ENCODE measurements at places on chromosomes 2 and 18.
A peak's percentile ranks its signal among the peaks of the same experiment; 100 is the strongest.

- no peak for DNase-seq
Observed at GRCh38 chr2:207184348-207184747, 18.6 kb upstream of the KLF7 start.

DNA sequence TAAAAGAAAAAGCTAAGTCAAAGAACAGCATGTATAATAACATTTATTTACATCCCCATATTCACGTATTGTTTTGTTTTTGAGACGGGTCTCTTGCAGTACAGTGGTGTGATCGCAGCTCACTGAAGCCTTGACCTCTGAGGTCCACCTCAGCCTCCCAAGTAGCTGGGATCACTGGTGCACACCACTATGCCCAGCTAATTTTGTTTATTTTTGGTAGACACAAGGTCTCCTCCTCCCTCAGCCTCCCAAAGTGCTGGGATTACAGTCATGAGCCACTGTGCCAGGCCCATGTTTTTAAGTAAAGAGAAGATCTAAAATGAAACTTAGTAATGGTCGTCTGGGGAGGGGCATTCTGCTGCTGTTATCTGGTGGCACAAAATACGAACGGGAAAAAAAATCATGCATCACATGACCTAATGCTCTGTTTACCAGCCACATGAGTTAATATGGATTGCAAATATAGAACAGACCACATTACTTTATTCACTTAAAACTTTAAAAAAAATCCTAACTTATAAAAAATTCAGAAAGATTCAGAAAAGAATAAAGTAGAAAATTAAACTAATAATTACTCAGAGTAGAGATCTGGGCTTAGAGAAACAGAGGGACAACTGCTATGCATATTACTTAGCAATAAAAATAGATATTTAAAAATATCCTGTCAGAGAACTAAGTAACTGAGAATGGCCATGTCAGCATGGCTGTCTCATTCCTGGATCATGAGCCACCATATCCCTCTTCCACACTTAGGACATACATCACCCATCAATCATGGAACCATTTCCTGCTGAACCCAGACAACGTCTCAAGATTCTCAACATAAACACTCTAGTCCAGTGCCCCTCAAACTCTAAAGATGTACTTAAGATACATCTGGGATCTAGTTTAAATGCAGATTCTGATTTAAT is 7.3 kb downstream of the MMADHC start:
- DNase-seq, result no peak

- DNase-seq, result no peak
Observed at GRCh38 chr18:48252525-48252924, 156.7 kb downstream of the ZBTB7C start.

GRCh38 chr2:219496825-219497494 is 1.7 kb upstream of the GMPPA start:
- DNase-seq, result no peak

GRCh38 chr2:212994976-212995375 is 156.4 kb downstream of the IKZF2 start:
- DNase-seq, result no peak

- DNase-seq, result peak; percentile 96
Observed at GRCh38 chr2:233566141-233566956, at the start of gene USP40. TSS of gene USP40 (minus strand) at chr2:233566782. CDS start at chr2:233565554, 1,228 bp downstream.

- DNase-seq, result no peak
Observed at GRCh38 chr2:77398970-77399600, 123.1 kb downstream of the LRRTM4 start.

- DNase-seq, result no peak
Observed at GRCh38 chr18:69992776-69993175, 45.1 kb upstream of the CD226 start.

- DNase-seq, result no peak
Observed at GRCh38 chr2:222242532-222242931, 56.3 kb downstream of the PAX3 start.

- no peak for DNase-seq
Observed at GRCh38 chr18:51519571-51519970, 322.1 kb upstream of the MEX3C start.

DNA sequence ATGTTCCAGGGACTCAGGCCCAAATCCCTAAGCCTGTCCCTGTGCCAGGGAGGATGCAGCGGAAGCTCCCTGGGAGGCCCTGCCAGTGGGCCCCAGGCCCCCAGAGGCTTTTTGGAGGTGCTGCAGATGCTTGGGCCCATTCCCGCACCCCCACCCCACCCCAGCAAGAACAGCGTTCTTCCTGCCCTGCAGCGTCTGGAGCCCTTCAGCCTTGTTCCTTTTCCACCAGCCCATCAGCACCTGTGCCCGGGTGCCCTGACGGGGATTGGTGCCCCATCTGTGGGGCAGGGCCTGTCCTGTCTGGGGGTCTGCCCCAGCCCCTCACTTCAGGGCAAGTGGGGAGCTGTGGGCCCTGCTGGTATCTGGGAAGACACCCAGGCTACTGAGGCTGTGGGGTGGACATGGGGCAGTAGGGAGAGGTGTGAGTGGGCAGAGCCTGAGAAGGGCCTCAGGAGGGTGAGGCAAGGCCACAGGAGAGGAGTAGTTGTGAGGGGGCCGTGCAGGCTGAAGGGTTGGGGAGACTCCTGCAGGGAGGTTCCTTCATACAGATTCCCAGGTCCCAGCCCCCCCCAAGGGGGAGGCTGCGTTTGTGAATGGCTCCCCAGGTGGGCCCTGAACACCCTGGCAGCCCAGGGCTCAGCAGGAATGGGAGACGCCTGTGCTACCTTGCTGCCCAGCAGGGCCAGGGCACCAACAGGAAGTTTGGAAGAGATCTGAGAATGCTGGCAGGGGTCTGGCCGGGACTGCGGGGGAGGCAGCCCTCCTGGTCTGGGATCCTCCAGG is 2.4 kb downstream of the RNPEPL1 start:
- peak; percentile 14 for DNase-seq

GRCh38 chr2:218169757-218170546 is 3.2 kb upstream of the CXCR1 start:
- no peak for DNase-seq

- no peak for DNase-seq
Observed at GRCh38 chr2:161166538-161167409, 6.5 kb downstream of the TANK start.

- no peak for DNase-seq
Observed at GRCh38 chr2:54107455-54107764, 8.0 kb upstream of the ACYP2 start.

GRCh38 chr18:63368611-63369010 is 1.6 kb upstream of the KDSR start:
- DNase-seq, result no peak

- no peak for DNase-seq
Observed at GRCh38 chr18:75214766-75215510, 4.3 kb downstream of the TSHZ1 start.
